ENCODE measurements at places on chromosomes 2 and 18.
A peak's percentile ranks its signal among the peaks of the same experiment; 100 is the strongest.

GRCh38 chr2:85096616-85097015 lies 36.6 kb upstream of the TCF7L1 start:
- DNase-seq: no peak

DNA sequence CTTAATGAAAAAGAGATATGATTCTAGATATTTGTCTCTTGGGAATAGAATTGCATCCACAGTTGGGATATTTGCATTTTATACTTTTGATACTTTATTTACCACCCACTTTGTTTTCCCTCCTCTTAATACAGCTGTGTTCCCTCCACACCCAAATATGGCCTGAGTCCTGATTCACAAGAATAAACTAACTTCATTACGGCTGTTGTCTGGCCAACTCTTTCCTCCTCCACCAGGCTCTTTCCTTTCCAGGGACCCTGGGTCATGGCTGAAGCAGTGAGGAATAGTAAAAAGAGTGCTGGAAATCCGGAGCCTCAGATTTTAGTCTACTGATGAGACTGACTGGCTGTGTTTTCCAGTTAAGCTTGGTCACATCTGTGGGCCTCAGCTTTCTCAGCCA lies 48.4 kb upstream of the STAM2 start:
- no peak for DNase-seq

- no peak for DNase-seq
Measured at GRCh38 chr2:117170897-117171296, 643.6 kb upstream of the DDX18 start.

DNA sequence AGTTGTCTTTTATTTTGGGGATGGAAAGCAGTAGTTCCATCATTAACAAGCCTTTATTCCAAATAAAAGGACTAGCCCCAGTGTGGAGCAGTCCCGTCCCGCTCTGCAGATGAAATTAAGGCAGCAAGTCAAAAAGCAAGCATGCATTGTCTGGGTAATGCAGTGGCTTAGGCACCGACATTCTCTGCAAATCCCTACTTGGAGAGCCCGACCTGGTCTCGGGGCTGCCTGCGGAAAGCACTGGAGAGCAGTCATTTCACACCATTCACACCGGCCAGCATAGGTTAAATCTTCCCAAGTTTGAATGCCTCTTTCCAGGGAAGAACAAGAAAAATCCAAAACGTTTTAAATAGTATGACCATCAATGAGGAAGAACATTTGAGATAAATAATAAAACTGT lies 24.4 kb upstream of the RAB12 start:
- no peak for DNase-seq

- DNase-seq: no peak
Measured at GRCh38 chr2:75309596-75310463, 110.5 kb upstream of the TACR1 start.

GRCh38 chr2:183505911-183506310 lies 381.7 kb downstream of the NUP35 start:
- DNase-seq: no peak

DNA sequence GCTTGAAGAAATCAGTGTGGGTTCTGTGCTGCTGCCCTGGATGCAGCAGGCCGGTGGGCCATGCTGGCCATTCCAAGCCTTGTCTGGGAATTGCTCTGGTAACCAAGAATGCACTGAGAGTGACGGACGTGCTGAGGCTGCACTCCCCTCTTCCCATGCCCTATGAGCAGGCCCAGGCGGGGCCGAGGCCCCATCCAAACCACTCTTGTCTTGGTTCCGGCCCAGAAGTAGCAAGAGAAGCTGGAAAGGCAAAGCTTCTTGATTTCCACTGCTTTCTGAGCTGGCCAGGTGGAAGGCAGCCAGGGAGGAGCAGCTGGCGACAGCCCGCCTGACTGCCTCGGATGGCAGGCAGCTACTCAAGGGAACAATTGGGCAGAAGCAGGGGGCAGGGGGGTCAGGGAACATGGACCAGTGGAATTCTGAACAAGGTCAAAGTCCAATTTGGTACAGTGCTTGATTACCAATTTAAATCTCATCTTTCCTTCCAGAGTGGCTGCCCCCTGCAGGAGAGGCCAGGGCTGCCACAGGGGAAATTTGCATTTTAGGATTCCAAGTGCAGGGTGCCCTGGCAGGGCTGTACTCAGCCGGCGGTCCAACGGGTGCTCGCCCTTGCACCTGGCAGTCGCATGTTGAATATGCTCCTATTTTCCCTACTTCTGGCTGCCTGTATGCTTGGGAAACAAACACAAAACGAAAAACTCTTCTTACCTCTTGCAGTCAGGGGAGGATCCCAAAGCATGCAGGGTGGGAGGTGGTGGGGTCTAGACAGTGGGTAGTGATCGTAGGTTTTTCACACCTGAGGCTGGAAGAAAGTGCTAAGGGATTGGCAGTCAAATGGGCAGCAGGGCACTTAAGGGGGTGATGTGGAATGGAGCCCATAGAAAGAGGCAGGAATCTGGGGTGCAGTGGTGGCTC lies 67.3 kb downstream of the LIPG start:
- no peak for DNase-seq

- DNase-seq: no peak
Measured at GRCh38 chr18:44799907-44800421, 119.3 kb downstream of the SETBP1 start.

GRCh38 chr2:227395556-227395955 lies 7.8 kb upstream of the SCYGR1 start:
- no peak for DNase-seq

DNA sequence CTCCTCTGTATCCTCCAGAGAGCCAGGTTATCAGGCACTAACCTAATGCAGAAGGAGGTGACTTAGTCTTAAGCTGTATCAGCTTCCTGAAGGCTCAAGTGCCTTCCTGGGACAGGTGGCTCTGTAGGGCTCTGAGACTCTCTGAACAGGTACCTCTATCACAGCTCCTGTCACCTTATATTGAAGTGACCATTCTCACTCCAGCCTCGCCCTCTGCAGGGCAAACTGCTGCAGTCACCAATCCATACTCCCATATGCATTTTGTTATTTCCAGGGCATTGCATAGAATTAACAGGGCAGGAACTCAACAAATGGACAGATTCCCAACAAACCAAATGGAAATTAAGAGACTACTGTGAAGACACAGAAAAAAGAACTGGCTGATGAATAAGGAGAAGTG lies 203.0 kb upstream of the REV1 start:
- DNase-seq: no peak

- DNase-seq: no peak
Measured at GRCh38 chr2:170148161-170148560, 29.8 kb upstream of the MYO3B start.

DNA sequence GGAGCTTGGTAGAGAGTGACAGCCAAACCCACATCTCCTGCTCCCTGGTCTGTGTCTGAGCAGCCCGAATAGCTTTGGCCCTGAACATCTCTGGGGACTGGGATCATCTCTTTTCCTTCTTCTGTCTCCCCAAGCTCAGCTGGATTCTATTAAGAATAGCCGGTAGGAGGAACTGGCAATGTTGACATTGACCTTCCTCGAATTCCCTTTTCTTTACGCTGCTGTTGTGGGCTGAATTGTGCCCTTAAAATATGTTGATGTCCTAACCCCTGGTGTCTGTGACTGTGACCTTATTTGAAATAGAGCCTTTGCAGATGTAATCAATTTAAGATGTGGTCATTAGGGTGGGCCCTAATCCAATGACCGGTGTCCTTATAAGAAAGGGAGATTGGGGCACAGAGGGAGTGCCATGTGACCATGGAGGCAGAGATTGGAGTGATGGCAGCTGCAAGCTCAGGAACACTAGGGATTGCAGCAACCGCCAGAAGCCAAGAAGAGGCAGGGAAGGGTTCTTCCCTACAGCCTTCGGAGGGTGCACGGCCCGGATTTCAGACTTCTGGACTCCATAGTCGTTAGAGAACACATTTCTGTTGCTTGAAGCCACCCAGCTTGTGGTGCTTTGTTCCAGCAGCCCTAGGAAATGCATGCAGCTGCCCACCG lies 5.8 kb upstream of the SFTPB start:
- no peak for DNase-seq

DNA sequence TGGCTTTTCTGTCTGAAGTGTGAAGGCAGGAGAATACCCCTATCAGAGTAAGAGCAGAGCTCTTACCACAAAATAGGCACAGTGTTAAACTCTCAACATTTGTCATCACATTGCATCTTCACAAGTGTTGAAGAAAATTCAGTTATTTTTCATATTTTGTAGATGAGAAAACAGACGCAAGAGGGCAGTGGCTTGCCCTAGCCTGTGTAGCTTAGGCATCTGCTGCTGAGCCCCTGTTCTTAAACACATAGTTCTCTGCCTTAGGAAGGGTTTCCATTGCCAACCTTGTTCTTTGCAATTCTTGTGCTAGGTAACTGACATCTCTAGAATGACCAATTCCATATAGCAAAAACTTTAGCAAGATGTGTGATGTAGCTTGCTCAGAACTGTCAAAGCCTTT lies 112.7 kb upstream of the RMDN2 start:
- DNase-seq: no peak

- DNase-seq: no peak
Measured at GRCh38 chr18:58937887-58938267, 73.2 kb downstream of the ZNF532 start.

- DNase-seq: no peak
Measured at GRCh38 chr2:226187616-226188015, 612.0 kb downstream of the IRS1 start.

GRCh38 chr18:9550429-9550828 lies 63.9 kb downstream of the PPP4R1 start:
- DNase-seq: no peak

- peak; percentile 67 for DNase-seq
Measured at GRCh38 chr2:168758970-168759820, 43.2 kb upstream of the NOSTRIN start.

GRCh38 chr18:80175451-80176204 lies 66.6 kb downstream of the ADNP2 start:
- no peak for DNase-seq

DNA sequence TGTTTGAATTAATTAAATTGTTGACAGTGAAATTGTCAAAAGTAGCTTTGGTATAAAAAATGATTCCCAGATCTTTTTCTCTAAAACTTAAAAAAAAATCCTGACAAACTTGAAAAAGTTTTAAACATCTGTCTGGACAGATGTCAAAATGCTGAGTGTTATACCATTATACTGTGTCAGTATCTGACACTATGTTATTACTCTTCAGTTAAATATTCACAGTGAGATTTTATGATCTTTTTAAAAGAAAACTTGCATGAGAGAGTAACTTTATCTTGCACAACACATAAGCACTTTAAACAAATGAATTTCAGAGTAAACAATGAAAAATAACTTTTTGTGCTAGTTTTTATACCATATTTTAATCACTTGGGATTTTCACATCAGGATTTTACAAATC lies 167.4 kb downstream of the MEIS1 start:
- no peak for DNase-seq

DNA sequence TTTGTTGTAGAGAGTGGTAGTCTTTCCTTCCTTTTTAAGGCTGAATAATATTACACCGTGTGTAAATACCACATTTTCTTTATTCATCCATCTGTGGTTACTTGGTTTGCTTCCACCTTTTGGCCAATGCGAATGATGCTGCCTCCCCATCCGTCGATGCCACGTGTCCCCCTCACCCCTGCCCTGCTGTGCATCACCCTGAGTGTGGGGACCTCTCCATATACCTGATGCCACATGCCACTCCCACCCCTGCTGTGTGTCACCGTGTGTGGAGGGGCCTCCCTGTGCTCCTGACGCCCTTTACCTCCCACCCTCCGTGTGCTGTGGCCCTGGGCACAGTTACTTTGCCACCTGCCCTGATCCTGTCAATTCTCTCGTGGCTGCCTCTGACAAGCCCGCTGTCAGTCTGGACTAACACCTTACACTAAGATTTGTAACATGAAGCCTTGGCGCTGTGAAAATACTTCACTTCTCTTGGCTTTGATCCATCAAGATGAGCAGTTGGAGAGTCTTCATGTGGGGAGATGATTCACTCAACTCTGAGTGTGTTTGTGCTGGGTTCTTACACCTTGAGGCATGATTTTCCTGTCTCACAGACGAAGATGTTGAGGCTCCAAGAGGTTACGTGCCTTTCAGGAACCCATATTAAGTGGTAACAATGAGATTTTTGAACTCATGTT lies 234.0 kb downstream of the ZNF407 start:
- no peak for DNase-seq

- no peak for DNase-seq
Measured at GRCh38 chr2:38462121-38462661, 85.1 kb upstream of the ATL2 start.

- DNase-seq: no peak
Measured at GRCh38 chr18:484749-485464, 15.6 kb downstream of the COLEC12 start.

DNA sequence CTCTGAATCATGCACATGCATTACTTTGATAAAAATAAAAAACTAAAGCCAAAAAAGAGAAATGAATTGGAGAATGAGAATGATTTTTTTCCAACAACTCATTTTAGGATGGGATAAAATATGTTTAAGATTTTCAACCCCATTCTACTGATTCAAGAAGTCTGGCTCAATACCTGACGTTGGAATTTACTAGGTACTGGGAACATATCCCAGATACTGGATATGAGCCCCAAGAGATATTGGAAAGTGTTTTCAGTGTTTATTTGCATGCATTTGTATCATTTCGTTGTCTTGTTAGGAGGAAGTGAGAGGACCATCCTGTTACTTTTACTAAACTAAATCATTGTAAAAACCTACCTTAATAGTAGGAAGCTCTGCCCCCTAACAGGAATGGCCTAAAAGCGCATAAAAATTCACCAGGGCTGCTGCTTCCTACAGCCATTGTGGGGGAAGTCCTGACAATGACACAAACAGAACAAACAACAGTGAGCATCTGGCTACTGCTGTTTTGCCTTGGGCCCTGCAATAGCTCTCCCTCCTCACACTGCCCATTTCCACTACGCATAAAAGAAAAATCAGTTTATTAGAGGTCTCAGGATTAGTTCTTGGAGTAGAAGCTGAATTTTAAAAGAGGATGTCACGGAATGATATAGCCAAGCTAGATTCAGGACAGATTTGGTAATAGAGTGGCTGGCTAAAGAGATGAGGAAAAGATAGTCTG lies 35.2 kb downstream of the ANKAR start:
- DNase-seq: no peak

DNA sequence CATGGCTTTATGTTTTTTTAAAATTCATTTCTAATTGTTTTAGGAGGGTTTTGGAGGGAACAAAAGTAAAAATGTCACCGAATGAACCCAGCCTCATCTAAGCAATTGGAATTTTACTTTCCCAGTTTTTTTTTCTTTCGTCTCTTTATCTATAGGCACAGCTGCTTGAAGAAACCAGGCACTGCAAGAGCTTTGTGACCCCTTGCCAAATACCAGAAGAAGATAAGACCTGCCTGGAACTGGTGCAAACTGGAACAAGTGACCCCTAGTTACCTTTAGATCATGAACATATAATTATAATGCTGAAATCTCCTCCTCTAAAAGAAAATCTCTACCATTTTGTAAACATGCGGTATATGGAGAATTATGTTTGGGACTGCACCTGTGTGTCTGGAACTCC lies 100.9 kb downstream of the TSN start:
- DNase-seq: no peak

GRCh38 chr2:12661489-12661888 lies 55.2 kb upstream of the TRIB2 start:
- no peak for DNase-seq

DNA sequence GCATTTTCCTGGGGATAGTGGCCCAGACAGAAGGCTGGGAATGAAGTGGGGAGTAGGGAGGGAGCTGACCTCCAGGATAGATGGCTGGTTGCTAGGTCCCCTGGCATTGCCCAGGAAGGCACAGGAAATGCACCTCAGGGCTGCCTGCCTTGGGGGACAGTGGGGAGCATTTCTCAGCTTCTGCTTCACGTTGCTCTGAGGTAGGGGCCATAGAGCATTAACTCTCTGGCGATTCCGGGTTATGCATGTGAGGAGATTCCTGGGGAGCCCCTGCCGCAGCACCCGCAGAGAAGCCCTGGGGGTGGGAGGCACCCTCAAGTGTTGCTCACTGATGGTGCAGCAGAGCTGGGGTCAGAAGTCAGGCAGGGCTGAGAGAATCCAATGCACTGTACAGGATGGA lies 256.5 kb downstream of the CYP26B1 start:
- no peak for DNase-seq
